ENCODE measurements at places on chromosomes 11 and 22. TPM values are rescaled to one million over a fixed set of nuclear protein-coding genes. Genes with fewer than 3 reads are reported as not detected.

The FAM227A gene
- 0.40 TPM for total RNA-seq

The MS4A3 gene
- total RNA-seq: not detected

The ATP6V1E1 gene
- total RNA-seq: 78.4 TPM

The GTSE1 gene
- 91.9 TPM for total RNA-seq

The TSGA10IP gene
- not detected for total RNA-seq

The SLC1A2 gene
- total RNA-seq: not detected

The JAM3 gene
- total RNA-seq: 3.2 TPM

The CD6 gene
- total RNA-seq: 181 TPM

The RASD2 gene
- 0.09 TPM for total RNA-seq

The TIGD3 gene
- 1.1 TPM for total RNA-seq

The LMNTD2 gene
- total RNA-seq: 0.23 TPM

The PRR5L gene
- total RNA-seq: 6.6 TPM

The HPX gene
- total RNA-seq: not detected

The KLHDC7B gene
- 12.0 TPM for total RNA-seq

The OR8H1 gene
- not detected for total RNA-seq

The ESAM gene
- total RNA-seq: 0.76 TPM
